ENCODE measurements at places on chromosomes 5 and 9.

DNA sequence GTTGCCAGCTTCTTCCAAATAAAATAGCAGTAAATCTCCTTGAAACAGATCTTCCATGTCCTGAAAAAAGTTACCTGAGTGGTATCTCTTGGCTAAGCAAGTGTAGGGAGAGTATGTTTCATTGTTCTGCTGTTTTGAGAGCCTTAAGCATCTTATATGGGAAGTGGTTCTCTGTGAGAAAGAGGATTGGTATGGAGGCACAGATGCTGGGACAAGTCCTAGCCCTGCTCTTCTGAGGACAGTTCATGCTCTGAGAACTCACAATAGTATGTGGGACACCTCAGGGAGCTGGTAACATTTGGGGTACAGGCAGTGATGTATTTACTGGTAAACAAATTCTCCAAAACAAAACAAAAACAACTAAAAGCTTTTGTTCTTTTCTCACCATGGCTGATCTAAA, 2.0 kb downstream of the PPP3R2 start:
- no peak for DNase-seq

GRCh38 chr9:91102269-91102668, 259.4 kb downstream of the AUH start:
- no peak for DNase-seq

GRCh38 chr5:61139094-61139873, 23.0 kb downstream of the SMIM15 start:
- no peak for DNase-seq

- DNase-seq, result no peak
Observed at GRCh38 chr9:77710316-77710715, 62.2 kb upstream of the GNA14 start.

DNA sequence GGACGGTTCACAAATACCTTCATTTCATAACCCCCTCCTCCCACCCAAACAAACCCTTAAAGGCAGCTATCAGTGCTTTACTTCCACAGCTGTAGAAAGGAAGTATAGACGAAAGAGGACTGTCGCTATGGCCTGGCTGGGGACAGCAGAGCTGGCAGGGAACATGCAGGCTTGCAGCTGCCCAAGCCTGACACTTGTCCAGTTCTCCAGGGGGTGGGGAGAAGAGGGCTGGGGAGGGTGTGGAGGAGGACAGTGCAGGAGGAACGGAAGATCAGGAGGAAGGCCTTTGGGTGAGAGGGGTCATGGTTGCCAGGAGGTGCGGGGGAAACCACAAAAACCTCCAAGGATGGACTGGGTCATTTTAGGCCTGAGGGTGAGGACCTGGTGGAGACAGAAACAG, 25.9 kb downstream of the ARPC5L start:
- DNase-seq, result no peak

- no peak for DNase-seq
Observed at GRCh38 chr9:78565481-78565880, 268.6 kb downstream of the PSAT1 start.

- no peak for DNase-seq
Observed at GRCh38 chr9:16664211-16664610, 206.3 kb downstream of the BNC2 start.

GRCh38 chr5:82222597-82223574, 55.3 kb downstream of the RPS23 start:
- DNase-seq, result no peak
